ENCODE measurements at places on chromosomes 4 and X.

DNA sequence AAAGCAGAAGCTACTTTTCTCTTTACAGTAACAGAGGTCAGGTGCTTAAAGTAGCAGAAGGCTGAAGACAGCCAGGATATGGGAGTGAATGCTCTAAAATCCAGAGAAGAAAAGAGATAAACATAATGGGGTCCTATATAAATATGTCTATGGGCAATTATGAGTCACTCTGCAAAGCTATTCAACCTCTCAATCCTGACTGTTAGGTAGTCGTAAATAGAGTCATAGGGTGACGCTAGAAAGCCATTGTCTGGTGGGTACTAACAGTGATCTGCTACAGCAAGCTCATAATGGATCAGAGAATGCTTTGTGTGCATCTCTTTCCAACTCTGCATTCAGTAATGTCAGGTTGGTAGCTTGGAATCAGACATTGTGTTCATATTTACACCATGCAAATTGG, 53.5 kb upstream of the PDE5A start:
- no peak for DNase-seq

GRCh38 chr4:87081826-87082225, 138.6 kb downstream of the KLHL8 start:
- DNase-seq, result no peak

GRCh38 chr4:24772061-24772705, 23.2 kb upstream of the SOD3 start:
- no peak for DNase-seq

DNA sequence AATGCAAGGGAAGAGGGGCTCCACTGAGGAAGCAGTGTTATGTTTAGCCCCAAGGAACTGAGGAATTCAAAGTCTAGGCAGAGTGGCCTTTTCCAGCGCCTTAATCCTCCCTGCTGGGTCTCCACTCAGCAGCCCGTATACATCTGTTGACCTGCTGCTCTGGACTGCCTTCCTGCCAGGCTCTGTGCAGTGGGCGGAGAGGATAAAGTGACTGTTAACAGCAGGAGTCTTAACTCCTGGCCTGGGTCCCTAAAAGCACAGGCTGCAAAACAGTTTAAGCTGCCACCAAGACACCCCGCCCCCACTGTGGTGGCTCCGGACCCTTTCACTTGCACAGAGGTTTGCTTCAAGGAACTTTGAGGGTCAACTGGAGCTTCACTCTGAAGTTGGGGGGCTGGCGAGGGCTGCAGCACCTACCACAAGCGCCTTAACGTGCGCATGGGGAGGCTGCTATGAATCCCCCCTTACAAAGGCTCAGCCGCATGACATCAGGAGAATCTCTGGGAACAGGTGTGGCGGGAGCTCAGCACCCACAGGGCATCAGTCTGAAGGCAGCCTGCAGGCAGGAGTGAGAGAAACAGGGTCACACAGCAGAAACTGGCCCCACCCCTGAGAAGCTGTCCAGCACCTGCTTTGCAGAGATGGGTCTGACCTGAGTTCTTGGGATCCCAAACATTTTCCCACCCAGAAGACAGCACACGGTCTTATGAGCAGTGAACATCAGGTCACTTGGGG, 358.2 kb upstream of the GATB start:
- no peak for DNase-seq

DNA sequence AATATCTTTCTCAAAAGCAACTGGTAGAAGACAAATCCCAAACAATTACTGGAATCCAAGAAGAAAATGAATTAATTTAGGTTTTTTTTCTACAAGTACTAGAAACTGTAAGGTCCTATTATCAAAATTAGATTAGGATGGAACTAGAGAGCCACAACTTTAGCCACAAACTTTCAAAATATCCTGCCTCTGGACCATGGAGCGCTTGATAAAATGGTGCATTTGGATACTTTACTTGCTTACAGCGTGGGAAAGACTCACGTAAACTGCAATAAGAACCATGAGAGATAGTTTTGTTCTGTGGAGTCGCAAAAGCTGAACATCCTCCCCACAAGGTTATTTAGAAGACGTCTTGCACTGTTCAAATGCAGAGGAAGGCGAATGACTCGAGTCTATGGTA, at the start of gene DCAF8L2:
TSS of gene DCAF8L2 (plus strand) at position 301 of the 400 bp plus-strand sequence. CDS start 156,552 bp downstream, outside the sequence.
- no peak for DNase-seq

DNA sequence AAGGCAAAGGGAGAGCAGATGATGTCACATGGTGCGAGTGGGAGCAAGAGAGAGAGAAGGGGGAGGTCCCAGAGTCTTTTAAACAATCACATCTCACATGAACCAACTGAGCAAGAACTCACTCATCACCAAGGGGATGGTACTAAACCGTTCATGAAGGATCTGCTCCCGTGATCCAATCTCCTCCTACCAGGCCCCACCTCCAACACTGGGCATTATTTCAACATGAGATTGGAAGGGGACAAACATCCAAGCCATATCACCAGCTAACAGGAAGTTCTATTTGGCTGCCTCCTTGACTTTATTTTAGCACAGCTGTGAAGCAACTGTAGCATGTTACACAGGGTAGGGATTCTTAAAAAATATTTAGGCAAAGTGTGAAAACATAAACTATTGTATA, 102.5 kb downstream of the DDIT4L start:
- DNase-seq, result no peak

GRCh38 chrX:149120459-149120858, 384.6 kb downstream of the IDS start:
- no peak for DNase-seq

- DNase-seq, result no peak
These were observed 38.0 kb upstream of the LNX1 start for GRCh38 chr4:53629296-53629695.

GRCh38 chr4:109977854-109978501, 65.3 kb downstream of the EGF start:
- no peak for DNase-seq

DNA sequence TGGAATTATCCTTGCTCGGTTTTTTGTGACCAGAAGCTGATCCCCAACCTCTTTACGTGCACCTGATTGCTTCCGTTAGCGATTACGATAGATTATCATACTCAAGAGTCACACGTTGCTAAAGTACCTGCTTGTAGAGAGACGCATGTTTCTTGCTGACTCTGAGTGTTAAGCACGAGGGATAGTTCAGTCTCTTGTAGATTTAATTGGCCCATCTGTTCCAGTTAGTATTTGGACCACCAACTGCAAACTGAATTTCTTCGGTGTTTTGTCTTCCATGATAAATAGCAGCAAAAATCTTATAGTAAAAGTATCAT, 516 bp upstream of the COX18 start:
- no peak for DNase-seq

DNA sequence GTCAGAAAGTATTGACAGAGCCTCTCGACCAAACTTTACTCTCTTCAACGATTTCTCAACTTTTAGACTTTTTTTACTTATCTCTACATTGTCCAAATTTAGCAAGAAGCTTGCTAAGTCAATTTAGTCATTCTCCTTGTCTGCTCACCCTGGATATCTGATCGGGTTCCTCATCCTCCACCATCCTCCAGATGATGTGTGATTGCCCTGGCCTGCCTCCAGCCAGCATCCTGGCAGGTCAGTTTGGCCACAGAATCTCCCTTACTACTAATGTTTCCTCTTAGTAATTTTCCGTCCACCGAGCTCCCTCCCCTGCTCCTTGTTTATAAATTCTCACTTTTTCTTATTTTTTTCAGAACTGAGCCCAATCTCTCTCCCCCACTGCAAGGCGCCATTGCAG, 167.9 kb upstream of the ZFP42 start:
- DNase-seq, result no peak

DNA sequence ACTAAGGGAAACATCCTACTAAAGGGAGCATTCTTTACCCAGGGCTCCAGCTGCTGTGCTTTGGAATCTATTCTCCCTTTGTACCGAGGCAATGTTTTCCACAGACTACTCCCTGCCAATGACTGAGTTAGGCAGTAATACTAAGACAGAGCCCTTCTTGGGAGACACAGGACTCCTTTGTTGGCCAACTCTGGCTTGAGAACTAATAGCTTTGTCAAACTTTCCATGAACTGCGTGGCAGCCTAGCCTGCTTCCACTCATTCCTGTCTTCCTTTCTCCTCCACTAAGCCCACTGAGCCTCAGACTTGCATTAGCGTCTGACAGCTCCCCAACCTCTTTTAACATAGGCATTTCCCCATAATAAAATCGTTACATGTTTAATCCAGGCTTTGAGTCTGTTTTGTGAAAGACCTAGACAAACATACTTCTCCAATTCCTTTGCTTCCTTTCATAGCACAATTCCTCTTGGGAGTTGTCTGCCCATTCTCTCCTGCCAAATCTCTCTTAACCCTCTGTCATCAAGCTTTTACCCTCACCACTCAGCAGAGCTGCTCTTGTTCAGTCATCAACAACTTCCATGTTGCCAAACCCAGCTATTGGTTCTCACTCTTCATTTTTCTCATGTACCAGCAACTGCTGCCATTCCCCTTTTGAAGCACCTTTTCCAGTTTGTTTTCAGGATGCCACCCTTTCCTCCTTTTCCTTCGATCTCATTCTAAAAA, 300.3 kb upstream of the IGFBP7 start:
- DNase-seq, result no peak

DNA sequence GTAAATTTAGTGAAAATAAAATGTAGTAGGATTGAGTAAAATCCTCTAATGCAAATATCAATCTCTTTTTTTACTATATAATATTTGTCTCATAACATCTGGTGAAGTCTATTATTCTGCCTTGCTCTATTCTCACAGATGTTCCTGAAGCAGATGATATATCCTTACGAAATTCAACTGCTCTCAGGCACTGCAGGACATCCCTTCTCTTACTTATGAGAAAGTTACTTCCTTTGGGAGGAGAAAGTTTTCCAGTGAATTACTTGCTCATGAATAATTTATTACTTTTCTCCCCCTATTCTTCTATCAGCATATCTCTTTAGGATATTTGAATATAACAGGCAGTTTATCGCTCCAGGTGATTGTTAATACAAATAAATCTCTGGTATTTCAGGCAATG, 75.6 kb upstream of the AGA start:
- no peak for DNase-seq

GRCh38 chr4:80967346-80967745, 63.2 kb upstream of the BMP3 start:
- no peak for DNase-seq

DNA sequence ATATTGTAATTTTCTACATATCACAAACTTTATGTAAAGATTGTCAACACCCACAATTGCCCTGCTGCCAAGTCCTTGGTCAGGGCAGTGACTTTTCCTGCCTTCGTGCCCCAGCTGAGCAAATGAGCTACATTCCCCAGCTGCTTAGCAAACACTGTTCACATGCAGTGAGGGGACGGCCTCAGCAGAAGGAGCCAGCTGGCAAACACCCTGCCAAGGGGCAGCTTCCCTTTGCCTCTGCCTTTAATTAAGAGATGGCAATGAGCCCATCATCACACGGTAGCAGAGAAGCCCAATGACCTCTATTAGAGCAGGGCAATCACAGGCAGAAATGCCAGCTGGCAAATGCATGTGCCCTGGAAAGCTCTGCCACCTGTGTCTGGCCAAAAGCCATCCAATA, 253.4 kb downstream of the EPHA5 start:
- DNase-seq, result no peak

GRCh38 chr4:84683064-84683850, 100.3 kb downstream of the CDS1 start:
- no peak for DNase-seq

Data from BJ (cell line).